ENCODE measurements at places on chromosomes 13 and 19.

DNA sequence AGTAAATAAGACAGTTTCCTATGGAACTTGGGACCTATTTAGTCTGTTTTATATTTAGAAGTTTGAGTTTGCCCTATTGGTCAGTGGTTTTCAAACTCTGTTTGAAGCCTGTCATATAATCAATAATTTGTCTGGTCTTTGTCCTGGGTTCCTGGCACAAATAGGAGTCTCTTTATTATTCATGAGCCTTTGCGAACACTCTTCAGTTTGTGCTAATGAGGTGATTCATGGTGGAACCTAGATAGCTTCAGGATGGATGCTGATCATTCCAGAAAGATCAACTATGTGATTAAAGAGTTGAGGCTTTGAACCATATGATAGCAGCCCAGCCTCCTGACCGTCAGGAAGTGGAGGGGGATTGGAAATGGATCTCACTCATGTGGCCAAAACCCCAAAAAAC, 10.0 kb upstream of the VWA8 start:
- no peak for DNase-seq

GRCh38 chr19:17764348-17764747, 13.1 kb downstream of the FCHO1 start:
- DNase-seq = no peak

DNA sequence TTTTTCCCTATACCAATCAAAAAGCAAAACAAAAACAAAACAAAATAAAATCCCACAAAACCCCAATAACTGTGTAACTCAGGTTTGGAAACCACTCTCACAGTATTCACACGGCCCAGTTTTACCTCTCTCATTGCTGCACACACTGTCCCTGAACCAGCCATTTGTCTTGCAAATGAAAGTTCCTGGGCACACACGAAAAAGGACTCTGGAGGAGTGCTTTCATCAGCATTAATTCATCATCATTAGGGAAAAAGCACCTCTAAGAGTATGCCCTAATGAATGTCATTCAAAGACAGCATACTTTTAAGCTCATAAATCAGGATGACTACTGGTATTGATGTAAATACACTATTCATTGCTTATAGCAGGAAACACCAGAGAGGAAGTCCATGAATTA, 306.3 kb downstream of the DNAJC15 start:
- DNase-seq = no peak

GRCh38 chr19:18972301-18972811, 31.3 kb upstream of the HOMER3 start:
- DNase-seq = no peak

DNA sequence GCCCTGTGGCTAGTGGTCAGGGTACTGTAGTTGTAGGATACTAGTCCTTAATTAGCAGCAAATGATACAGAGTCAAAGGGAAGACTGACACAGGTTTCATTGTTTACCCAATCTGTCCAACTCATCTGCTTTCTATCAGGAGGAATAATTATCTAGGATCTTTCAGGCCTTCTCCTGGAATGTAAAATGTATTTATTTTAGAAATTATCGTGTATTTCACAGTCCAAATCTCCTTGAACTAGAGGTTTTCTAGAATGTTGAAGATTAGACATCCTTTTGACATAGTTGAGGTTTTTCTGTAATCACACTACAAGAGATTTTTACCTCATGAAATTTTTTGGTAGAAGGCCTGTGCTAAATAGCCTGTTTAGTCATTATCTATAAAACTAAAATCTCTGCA, 1694.8 kb upstream of the PCDH20 start:
- DNase-seq = no peak

DNA sequence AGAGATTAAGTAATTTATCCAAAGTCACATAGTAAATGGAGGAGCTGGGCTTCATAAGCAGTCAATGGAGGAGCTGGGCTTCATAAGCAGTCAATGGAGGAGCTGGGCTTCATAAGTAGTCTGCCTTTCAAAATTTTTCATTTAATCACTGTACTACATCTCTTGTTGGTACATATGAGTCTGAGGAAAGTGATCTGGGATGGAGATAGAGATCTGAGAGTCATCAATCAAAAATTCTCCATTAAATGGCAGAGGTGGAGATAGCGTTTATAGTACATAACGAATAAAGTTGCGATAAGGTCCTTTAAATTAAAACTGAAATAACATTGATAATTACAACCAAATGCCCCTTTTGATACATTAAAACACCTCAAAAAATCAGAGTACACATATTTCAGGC, 189.3 kb downstream of the KLF5 start:
- no peak for DNase-seq

GRCh38 chr19:49655570-49656455, 9.8 kb downstream of the IRF3 start:
- no peak for DNase-seq

DNA sequence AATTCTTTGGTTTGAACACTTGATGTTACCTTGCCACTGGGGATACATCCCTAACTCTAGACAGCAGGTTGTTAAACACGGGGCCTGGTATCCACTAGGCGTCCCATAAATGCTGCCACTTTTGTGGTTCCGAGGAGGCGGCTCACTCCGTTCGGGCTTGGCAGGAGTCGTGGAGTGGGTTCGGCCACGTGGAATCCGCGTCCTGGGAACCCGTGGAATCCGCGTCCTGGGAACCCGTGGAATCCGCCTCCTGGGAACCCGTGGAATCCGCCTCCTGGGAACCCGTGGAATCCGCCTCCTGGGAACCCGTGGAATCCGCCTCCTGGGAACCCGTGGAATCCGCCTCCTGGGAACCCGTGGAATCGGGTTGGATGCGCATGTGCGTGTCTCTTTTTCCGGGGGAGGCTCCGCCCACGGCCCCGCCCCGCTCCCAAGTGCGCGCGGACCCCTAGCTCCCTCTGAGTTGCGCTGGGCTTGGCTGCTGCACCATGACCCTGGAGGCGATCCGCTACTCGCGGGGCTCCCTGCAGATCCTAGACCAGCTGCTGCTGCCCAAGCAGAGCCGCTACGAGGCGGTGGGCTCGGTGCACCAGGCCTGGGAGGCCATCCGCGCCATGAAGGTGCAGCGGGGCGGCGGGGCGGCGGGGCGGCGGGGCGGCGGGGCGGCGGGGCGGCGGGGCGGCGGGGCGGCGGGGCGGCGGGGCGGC, at the start of gene MRI1:
Gene MRI1 (plus strand): TSS at position 422 of the 707 bp plus-strand sequence. CDS start 67 bp downstream, at position 489.
- peak; percentile 59 for DNase-seq

DNA sequence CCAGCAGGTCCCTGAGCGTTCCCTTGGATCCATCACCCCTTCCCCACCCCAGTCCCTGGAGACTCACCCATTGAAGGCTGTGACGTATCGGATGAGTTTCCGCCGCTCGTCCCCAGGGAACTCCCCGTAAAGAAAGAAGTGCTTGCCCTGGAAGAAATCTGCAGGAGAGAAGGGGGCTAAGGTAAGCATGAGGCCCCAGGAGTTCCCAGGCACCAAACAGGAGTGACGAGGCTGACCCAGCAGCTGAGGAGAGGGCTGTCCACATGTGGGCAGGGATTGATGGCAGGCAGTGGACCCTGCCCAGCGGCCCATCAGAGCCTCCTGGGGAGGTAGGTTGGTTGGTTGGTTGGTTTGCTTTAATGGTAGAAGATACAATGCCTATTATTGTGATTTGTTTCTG, 11.1 kb downstream of the ZNF575 start:
- DNase-seq = no peak

GRCh38 chr13:105979131-105980011, 556.1 kb downstream of the EFNB2 start:
- DNase-seq = no peak

- no peak for DNase-seq
These were observed 1201.1 kb upstream of the SLC10A2 start for GRCh38 chr13:104267206-104267811.

DNA sequence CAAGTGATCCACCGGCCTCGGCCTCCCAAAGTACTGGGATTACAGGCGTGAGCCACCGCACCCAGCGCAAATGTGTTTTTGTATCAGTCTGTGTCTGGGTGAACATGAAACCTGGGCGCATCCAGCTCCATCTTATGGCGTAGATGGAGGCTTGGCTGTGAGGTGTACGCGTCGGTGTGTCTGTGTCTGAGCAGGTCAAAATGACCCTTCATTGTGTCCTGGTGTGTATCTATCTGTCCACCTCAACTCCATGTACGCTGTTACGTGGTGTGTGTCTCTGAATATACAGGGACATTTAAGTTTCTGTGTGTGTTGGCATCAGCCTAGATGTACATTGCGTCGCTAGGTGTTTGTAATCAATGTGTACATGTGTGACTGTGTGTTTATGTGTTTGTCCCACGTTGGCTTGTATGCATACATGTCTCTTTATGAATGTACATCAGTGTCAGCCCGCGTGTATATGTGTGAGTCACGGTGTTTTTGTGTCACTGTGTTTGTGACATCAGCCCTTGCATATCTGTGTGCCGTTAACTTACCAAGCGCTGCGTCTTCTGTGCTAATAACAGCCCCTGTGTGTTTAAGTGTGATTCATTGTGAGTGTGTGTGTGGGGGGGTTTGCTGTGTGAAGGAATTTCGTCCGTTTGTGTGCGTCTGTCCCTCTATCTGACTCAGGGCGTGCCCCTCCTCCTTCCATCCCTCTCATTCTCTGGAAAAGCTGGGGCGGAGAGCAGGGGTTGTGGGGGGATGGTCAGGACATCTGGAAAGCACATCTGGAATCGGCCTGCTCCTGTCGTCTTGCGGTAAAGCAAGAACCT, 6.4 kb downstream of the AXL start:
- DNase-seq = no peak

GRCh38 chr13:75437582-75438318, 44.2 kb downstream of the TBC1D4 start:
- no peak for DNase-seq

GRCh38 chr13:93751117-93751516, 524.5 kb downstream of the GPC6 start:
- DNase-seq = no peak

DNA sequence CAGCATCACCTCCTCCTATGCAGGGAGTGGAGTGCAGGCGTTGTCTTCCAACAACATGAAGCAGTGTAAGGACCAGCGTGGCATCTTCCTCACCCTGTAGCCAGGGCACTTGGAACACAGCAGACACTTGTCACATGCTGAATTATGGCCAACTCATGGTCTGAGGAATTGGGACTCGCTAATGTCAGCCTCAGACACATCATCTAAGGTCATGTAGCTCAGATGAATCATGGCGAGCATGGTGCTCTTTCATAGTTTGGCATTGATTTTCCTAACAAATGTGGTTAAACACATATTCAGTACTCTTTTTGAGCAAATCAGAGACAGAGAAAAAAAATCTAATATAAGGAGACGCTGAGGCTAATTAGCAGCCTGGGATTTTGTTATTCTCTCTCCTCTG, 99.6 kb upstream of the SGCG start:
- DNase-seq = no peak

DNA sequence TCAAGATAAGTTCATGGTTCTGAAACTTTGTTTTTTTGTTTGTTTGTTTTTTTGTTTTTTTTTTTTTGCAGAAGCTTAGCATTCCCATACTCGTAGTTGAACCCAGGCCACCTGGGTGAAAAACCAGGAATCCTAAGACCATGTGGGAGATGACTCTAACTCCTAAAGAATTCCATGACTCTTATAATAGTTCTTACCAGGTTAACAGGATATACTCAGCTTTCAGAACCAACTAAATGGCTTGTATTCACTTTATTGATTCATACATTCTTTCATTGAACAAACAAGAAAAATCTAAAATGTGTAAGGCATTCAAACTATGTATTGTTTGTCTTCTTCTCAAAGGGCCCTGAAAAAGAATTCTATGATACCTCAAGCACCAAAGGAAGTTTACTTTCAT, 40.5 kb upstream of the KLF5 start:
- DNase-seq = no peak

GRCh38 chr13:99892196-99892613, 79.4 kb downstream of the ZIC5 start:
- no peak for DNase-seq

- DNase-seq = no peak
These were observed 64.9 kb upstream of the MED4 start for GRCh38 chr13:48159826-48160225.

- DNase-seq = no peak
These were observed 20.3 kb upstream of the KPNA3 start for GRCh38 chr13:49812812-49813211.

- no peak for DNase-seq
These were observed 18.9 kb downstream of the RCBTB1 start for GRCh38 chr13:49566461-49566860.

DNA sequence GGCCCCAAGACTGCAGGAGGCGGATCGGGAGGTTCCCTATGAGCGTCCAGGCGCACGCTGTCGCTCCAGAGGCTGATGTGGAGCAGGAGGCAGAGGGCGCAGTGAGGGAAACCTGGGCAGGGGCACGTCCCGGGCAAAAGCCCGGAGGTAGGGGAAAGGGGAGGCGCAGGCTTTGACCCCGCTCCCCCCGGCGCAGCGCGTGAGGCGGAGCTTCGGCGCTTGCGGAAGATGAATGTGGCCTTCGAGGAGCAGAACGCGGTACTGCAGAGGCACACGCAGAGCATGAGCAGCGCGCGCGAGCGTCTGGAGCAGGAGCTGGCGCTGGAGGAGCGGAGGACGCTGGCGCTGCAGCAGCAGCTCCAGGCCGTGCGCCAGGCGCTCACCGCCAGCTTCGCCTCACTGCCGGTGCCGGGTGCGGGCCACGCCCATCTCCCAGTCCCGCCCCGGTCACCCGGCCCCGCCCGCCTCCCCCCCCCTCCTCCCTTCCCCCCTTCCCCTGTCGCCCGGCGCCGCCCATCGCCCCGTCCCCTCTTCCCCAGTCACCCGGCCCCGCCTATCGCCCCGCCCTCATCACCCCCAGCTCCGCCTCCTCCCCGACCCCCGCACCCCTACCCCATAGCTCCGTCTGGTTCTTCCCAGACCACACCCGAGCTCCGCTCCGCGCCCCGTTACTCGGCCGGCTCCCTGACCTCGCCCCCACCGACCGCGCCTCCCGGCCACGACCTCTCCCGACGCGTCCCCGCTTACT, 4.1 kb downstream of the HMG20B start:
- DNase-seq = no peak

- DNase-seq = no peak
These were observed 62.0 kb downstream of the ABCC4 start for GRCh38 chr13:95239283-95239682.

GRCh38 chr13:81602241-81602640, 1261.3 kb upstream of the SPRY2 start:
- no peak for DNase-seq

DNA sequence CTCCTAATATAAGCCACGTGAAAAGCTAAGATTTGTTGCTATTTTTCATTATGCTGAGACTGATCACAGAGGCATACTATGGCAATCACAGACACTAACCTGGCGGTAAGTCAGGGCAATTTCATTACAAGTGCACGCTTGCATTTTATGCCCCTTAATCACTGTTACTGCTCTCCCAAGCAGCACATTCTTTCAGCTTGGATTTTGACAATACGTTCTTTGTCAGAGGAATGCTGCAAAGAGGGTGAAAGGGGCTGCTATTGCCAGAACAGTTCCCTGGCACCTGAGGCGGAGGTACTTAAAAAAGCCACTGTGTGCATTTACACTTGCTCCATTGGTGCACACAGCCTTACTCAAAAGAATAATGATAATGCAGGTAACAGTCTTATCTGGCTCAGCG, 346.6 kb downstream of the RFC3 start:
- no peak for DNase-seq
